ENCODE measurements at places on chromosomes 7 and 10. TPM values are rescaled to one million over a fixed set of nuclear protein-coding genes. Genes with fewer than 3 reads are reported as not detected.

The COL1A2 gene
- polyA plus RNA-seq = not detected

DNA sequence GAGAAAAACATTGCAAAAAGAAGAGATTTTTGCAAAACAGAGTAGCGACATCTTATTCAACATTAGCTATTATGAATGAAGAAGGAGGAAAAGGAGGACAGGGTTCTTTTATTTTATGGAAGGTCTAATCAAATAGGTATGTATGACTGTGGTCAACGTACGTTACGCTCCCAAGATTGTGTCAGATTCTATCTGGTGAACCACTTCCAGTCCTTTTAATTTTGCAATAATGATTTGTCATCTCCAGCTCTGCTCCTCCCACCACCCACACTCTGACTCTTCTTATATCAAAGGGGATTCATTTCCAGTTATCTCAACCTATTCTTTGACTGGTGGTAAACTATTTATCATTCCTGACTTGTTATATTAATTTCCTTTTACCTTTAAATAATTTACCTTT lies 259.9 kb downstream of the CACNA2D1 start:
- DNase-seq = no peak

DNA sequence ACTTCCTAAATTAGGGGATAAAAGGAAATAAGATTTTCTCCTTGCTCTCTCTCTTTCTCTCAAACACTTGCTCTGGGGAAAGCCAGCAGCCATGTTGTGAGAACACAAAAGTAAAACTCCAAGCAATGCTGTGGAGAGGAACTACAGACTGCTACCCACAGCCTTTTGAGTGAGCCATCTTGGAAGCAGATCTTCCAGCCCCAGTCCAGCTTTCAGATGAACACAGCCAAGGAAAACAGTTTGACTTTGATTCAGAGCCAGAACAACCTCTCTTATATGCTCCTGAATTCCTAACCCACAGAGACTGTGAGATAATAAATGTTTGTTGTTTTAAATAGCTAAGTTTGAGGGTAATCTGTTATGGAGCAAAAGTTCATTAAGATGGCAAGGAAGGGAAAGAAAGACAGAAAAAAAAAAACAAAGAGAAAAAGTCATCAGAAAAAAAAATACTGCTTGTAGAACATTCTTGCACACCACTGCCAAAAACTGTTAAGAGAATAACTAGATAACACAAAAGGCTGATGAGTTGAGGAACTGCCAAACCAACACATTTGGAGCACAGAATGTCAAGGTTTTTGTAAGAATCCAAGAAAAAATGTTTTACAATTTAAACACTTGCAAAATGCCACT lies 20.9 kb upstream of the PRKAR2B start:
- no peak for DNase-seq

DNA sequence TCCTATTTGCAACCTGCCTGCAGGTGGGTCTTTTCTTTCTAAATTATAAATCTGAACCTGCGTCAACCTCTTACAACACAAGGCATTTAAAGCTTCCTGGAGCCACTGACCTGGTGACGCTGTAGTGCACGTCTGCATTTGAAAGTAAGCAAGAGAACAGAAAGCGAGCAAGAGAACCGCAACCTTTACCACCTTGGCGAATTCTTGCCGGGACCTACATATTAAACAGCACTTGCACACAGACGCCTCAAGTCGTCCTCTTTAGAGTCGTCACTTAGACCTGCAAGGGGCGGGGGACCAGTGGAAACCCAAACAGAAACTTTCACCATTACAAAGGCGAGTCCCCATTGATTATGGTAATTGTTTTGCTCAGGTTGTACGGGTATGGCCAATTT lies 9.5 kb downstream of the GLI3 start:
- no peak for DNase-seq

DNA sequence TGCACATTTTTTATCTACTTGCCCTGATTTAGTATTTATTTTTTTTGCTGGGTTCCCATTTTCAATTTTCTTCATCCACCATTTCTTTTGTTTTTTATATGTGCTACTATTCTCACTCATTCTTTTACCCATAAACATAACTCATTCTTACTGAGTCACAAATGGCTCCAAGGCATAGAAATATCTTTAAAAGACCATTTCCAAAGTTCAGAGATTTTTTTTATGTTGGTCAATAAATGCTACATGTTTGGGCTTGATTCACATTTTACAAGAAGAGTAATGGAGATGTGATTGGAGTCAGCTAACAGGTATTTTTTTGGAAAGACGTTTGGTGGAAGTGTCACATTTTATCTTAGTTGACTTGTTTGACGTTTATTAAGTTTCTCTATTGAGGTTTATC lies 1303.2 kb upstream of the LRRTM3 start:
- DNase-seq = no peak

DNA sequence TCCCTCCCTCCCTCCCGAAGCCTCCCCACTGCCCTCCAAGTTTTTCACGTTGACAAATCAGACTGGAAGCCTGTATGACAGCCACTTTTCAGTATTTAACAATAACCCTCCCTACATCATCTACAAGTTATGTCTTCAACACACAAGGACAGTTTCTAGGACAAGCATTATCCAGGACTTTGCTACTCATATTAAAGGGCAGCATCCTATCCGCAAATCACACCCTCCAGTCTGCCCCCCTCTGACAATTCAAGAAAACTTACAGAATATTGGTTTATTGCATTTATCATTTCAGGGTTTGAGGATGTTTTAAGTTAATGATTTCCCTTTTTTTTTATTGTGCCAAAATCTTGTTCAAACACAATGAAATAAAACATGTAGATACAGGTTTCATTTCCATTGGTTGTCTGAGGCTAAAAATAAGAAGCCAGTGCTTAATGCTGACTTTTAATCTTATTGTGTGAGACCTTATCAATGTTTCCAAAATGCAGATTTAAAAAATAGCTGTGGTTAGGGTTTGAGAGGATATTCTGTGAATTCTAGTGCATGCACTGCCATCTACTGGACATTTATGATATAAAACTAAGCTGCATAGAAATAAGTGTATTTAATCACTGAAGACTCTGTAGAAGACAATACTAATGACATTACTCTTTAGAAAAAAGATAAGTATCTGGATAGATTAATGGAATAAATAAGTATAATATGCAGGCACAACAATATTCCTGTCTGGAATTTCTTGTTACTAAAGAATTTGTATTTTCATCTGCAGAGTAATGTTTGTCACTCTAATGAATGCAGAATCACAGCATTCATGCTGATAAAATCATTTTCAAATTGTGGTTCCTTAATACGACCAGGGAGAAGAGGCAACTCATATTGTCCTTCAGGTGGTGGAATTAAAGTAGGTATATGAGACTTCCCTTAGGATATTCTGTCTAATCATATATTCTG lies 64.1 kb downstream of the CAV1 start:
- peak; percentile 40 for DNase-seq

DNA sequence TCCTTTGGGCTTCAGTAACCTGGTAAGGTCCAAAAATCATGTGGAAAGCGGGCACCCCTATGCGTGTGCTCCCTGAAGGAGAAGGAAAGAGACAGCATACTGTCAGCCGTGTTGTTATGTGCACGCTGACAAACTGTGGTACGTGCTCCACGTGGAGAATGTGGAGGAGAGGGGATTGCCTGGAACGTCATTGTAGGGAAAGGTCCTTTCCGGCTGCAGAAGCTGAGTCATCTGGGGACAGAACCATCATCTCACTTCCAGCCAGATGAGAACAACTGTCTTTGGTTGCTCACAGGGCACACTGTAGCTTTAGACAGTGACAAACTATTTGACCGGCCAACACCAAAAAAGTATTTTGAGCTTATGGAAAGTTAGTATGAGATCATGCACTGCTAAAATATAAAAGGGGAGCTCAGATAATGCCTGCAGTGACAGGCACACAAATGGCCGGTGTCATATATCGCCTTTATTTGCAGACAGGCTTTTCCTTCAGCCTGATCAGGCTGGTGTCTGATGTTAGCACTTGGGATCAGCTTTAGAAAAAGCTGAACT lies 38.8 kb upstream of the GRB10 start:
- DNase-seq = peak; percentile 56

- DNase-seq = no peak
These were observed 25.6 kb downstream of the KIFBP start for GRCh38 chr10:69014171-69014570.

GRCh38 chr10:78714225-78714624 lies 354.5 kb upstream of the ZMIZ1 start:
- no peak for DNase-seq

DNA sequence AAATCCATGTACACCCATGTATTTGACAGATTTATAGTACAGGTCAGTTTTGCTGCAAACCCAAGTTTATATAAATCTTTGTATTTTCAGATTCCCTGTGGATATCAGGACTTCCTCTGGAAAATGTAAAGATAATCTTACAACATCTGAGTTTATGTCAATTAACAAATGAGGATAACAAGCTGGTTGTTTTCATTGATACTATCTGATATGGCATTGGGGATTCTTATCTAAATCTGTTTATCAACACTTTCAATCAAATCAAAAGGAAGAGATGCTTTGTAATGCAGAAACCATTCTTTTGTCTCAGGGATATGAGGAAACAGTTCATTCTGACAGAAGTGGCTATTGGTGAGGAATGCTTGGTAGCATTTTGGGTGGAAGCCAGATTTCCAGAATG lies 64.9 kb upstream of the FAM204A start:
- DNase-seq = no peak

GRCh38 chr7:85095806-85096205 lies 91.0 kb downstream of the SEMA3D start:
- no peak for DNase-seq
